ENCODE measurements at places on chromosomes 16 and 17.

GRCh38 chr17:19705201-19705600 is 11.2 kb downstream of the SLC47A2 start:
- no peak for DNase-seq

- DNase-seq = no peak
These were observed 18.1 kb downstream of the LYRM1 start for GRCh38 chr16:20918486-20919239.

DNA sequence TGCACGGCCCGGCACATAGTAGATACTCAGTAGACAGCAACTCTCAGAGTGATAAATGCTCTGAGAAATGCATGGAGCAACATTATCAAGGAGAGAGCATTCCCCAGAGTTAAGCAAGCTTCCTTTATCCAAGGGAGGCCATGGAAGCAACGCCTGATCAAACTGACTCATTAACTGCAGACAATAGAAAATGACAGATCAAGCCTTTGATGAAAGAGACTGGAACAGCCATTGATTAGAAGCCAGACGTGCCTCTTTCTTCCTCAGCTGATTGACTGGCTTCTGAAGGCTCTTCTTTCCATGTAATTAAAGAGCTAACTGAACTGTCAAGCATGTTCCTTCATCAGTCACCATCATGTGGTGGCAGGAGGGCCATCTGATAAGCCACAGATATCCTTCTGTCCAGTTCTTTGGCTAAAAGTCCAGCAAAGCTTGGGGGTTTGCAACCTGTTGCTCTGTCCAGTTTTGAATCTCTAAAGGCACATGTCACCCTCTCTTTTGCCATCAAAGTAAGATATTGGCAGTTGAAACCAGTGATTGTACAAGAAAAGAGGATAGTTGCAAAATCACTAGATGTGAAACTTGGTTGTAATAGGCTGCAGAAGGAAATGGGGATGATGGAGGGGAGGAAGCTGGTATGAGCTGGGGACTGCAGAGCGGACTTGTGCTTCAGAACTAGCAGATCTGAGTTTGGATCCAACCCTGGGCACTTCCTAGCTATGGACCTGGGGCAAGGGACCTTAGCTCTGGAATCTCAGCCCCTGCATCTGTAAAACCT is 188.0 kb downstream of the HAPSTR1 start:
- DNase-seq = no peak

GRCh38 chr16:50244140-50244503 is 22.2 kb upstream of the ADCY7 start:
- no peak for DNase-seq

- no peak for DNase-seq
These were observed 68.8 kb downstream of the ITFG1 start for GRCh38 chr16:47392081-47392480.

DNA sequence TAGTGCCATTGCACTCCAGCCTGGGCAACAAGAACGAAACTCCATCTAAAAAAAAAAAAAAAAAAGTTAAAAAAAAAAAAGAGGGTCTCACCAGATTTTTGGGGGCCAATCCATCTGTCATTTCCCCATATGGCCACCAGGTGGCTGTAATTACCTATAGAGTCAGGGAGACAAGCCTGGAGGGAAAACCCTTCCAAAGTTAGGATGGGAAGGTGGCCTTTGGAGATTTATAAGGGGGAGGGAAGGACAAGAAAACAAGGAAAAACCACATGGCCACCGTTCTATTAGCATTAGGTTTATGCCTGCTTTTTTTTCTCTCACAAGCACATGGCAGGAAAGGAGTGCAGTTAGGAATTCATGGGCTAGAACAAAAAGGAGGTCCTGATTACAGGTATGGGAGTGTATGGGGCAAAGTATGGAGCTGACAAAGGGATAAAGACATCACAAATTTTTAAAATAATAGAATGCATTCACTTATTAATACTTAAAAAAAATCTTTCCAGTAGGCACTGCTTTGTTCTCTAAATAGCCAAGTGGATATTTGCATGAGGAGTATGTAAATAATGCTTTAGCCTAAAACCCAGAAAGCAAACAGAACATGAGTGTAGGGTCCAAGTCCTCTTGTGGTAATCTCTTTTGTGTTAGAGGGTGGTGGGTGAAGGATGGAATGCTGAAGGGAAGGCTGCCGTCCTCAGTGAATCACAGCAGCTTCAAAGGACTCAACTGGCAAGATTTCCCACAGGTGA is 5.1 kb downstream of the CYB5D1 start:
- DNase-seq = no peak

Data from stimulated activated CD4-positive, alpha-beta T cell treated with anti-CD3 and anti-CD28 coated beads, Interleukin-1b, Interleukin-23, amount 100 ng/mL, for 1 hour (primary cell).